ENCODE measurements at places on chromosomes 6 and 20.

GRCh38 chr6:143810745-143811144 lies 32.4 kb upstream of the LTV1 start:
- DNase-seq = no peak

- DNase-seq = no peak
Measured at GRCh38 chr6:134002821-134003220, 49.6 kb downstream of the SLC2A12 start.

GRCh38 chr20:58684291-58684690 lies 8.3 kb upstream of the NPEPL1 start:
- no peak for DNase-seq

GRCh38 chr6:136465766-136466303 lies 84.4 kb downstream of the MAP7 start:
- DNase-seq = no peak

- no peak for DNase-seq
Measured at GRCh38 chr20:43954704-43955061, 40.0 kb downstream of the TOX2 start.

- DNase-seq = no peak
Measured at GRCh38 chr20:62989201-62989601, 17.6 kb downstream of the BHLHE23 start.

Measured in AML-193 (cell line).